Spinal cord (tissue), 10 donors: ENCODE measurements at places on chromosomes 1 and 21. TPM values are rescaled to one million over a fixed set of nuclear protein-coding genes. Genes with fewer than 3 reads are reported as not detected.

CHODL gene
- polyA plus RNA-seq: 31.8 TPM

RBM8A gene
- polyA plus RNA-seq: 173 TPM

AMY2B gene
- 31.7 TPM for polyA plus RNA-seq

AMY1A gene
- polyA plus RNA-seq: not detected

ELOA gene
- 27.5 TPM for polyA plus RNA-seq

NBPF6 gene
- polyA plus RNA-seq: 0.13 TPM

TSTD1 gene
- 33.5 TPM for polyA plus RNA-seq

RABIF gene
- polyA plus RNA-seq: 20.8 TPM

RIPPLY3 gene
- polyA plus RNA-seq: 0.44 TPM

ANP32E gene
- 67.8 TPM for polyA plus RNA-seq
